ENCODE measurements at places on chromosomes 5 and 9.

- no peak for DNase-seq
Observed at GRCh38 chr9:99832558-99832864, 10.8 kb downstream of the NR4A3 start.

GRCh38 chr5:55438998-55439397, 95.8 kb downstream of the PLPP1 start:
- no peak for DNase-seq

GRCh38 chr9:103203172-103203571, 208.0 kb downstream of the CYLC2 start:
- DNase-seq = no peak

GRCh38 chr5:140011297-140011802, 31.7 kb downstream of the NRG2 start:
- DNase-seq = no peak

GRCh38 chr5:10964806-10965205, 203.8 kb upstream of the DAP start:
- no peak for DNase-seq

- DNase-seq = no peak
Observed at GRCh38 chr5:77751328-77752023, 24.7 kb downstream of the TBCA start.

GRCh38 chr9:110847671-110848070, 179.1 kb downstream of the MUSK start:
- no peak for DNase-seq

- DNase-seq = no peak
Observed at GRCh38 chr9:113580954-113581311, 117.4 kb downstream of the RGS3 start.

DNA sequence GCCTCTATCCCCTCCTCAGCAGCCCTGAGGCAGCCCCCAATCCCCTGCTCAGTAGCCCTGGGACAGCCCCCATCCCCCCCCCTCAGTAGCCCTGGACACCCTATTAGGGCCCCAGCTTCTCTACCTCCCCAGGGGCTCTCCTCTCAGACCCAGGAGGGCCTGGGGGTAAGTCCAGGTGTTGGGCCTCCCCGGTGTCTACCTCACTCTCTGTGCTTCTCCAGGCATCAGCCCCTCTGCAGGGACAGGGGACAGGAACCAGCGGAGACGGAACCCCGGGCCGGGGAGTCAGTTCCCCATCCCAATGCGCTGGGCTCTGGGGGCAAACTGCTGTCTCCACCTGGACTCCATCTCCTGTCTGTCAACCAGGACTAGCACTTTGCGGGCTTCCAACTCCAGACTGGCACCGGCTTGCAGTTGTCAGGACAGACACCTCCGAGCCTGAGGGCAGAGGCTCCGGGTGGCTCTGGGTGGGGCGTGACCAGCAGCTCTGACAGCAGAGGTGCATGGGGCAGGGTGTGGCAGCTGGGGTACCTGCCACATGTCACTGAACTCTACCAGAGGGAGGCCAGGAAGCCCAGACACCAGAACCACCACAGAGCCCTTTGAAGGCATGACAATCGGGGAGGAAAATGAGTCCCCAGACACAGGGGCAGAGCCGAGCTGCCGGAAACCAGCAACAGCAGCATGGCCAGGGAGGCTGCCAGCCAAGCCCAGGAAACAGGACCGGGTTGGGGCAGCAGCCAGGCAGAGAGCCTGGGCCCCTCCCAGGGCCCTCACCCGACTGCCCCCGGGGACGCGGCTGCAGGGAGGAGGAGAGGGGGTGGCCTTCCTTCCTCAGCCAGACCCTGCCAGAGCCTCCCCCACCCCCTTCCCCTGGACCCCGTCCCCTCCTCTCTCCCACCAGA, 17.7 kb upstream of the UBAC1 start:
- DNase-seq = no peak

DNA sequence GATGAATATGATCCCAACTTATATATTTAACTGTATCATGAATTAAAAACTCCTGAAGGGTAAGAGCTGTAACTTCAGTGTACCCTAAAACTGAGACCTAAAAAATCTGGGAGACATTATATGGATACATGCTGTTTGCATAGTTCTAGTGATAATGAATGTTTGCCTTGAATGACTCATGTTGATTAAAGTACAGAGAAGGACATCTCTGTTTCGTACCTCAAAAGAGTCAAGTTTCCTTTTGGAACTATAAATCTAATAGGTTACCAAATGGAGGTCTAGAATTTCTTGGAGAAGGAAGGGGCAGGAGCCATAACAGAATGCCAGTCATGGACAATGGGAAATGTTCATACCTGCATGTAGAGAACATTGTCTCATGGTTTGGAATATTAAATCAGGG, 168.1 kb downstream of the SNCAIP start:
- DNase-seq = no peak

GRCh38 chr9:105971986-105972385, 277.6 kb downstream of the TMEM38B start:
- DNase-seq = no peak

DNA sequence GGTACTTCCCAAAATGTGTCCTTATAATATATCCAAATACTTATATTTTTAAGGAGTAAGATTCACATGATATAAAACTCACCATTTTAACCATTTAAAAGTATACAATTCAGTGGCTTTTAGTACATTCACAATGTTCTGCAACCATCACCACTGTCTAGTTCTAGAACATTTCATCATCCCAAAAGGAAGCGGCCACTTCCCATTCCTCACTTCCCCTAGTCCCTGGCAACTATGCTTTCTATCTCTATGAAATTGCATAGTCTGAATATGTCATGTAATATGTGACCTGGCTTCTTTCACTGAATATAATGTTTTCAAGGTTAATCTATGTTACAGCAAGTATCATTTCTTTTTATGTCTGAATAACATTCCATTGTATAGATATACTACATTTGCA, 615.1 kb upstream of the SGCD start:
- no peak for DNase-seq

DNA sequence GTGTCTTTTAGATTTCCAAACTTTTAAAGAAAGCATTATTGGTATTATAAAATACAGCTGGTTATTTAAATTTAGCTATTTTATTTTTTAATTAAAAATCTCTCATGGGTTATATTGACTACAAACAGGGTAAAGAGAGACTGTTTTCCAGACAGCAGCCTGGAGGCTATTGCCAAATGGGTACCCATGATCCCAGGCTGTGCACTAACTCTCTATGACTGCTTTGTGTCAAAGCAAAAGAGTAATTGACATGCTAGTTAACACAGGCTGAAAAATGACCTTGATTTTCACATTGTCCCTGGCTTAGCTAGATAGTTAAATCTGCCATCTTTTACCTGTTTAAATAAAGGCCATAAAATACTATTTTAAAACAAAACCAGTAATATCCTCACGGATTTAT, 589.7 kb downstream of the ANXA1 start:
- DNase-seq = no peak

GRCh38 chr5:145936401-145937131, at the start of gene SH3RF2:
TSS of gene SH3RF2 (plus strand) at chr5:145936578. CDS start at chr5:145937929, 1,351 bp downstream.
- DNase-seq = no peak

DNA sequence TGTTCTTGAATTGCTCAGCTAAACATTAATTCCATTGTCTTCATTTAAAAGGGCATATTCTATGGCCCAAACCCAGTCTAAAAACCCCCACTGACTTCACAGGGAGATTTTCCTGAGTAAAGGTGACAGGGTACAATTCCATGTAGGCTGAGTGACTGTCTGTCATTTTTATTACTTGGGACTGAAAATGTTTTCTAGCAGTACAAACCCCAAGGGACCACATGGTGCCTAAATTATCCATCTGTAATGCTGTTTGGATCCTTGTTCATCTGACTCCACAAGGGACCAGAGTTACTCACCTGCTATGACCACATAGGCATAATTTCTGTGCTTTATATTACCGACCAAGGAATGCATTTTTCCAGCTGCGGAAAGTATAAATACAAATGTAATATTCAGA, 349.1 kb downstream of the ZNF608 start:
- DNase-seq = no peak

GRCh38 chr5:73388740-73389139, 59.8 kb downstream of the FOXD1 start:
- DNase-seq = no peak

DNA sequence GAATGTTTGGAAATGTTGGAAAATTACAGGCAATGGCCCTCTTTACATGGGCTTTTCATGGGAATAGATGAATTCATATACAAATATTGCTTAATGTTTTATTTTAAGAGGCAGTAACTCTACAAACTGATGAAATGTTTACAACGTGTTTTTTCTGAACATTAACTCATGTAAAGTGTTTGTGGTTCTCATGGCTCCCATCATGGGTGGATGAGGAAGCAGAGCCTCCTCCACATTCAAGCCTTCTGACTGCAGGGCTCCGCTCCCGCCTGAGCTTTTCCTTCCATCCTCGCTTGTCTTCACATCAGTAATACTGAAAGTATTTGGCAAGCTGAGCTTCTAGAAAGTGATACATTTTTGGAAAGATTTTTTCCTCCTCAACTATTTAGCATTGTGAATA, 204.2 kb downstream of the ARHGAP26 start:
- DNase-seq = no peak

- no peak for DNase-seq
Observed at GRCh38 chr9:127201071-127201541, 63.5 kb upstream of the GARNL3 start.

DNA sequence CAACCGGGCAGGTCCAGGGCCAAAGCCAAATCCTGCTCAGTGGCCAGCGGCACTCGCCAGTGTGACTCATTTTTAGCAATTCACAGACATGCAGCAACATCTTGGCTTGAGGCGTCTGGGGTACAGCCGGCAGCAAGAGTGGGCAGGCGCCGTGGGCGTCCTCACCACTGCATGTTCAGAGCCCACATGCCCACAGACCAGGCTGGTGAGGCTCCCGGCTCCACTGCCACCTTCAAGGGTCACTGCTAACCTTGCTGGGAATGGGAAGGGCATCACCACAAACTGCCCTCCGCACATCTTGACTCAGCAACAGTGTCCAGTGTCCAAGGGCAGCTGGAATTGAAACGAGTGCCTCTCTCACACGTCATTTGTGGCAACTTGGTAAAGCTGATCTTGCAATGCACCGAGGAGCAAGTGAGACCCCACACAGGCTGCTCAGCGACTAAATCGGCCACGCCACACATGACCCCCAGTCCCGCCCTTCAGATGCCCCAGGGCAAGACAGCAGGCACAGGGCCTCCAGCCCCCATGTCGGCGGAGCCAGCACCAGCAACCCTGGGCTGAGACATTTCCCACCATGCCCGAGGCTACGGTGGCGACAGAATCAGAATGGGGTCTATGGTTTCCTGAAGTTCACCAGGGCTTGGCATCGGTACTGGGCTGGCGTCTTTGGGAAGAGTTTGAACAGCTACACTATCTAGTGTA, 140.3 kb downstream of the ROR2 start:
- no peak for DNase-seq

DNA sequence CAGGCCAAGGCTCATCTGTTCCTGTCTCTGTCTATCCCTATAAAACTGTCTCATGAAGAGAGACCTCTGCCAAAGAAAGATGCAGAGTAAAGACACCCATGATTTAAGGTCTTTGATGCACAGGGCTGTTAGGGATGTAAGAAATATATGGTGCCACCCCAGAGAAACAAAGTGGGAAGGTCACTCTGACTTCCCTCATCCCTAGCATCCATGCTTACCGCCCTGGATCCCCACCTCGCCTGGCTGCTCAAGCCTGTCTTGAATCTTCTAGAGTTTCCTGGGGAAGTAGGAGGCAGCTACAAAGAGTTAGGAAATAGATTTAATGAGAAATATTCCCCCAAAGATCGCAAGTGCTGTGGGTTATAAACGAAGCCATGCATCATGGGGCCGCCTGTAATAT, 349.2 kb downstream of the SLIT3 start:
- DNase-seq = no peak

DNA sequence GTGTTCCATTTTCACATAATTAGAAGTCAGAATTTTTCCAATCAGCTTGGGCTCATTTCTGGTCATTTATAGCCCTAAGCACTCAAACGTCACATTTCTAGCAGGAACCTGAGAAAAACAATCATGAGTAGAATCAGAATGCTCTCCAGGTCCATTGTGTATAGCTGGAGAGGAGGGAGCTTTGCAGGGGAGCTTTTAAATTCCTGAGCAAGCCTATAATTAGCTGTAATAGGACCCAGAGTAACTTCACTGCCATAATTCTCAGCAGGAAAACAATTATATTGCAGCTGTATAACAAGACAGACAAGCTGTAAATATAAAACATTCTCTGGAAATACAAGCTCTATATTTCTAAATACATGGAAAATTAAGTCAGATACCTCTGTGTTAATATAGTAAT, 637.6 kb upstream of the SGCD start:
- DNase-seq = no peak

GRCh38 chr9:97405551-97405950, 6.3 kb upstream of the TDRD7 start:
- no peak for DNase-seq

- DNase-seq = no peak
Observed at GRCh38 chr5:111172504-111172903, 51.7 kb upstream of the CAMK4 start.

GRCh38 chr5:106401561-106401960, 1269.2 kb downstream of the EFNA5 start:
- DNase-seq = no peak

DNA sequence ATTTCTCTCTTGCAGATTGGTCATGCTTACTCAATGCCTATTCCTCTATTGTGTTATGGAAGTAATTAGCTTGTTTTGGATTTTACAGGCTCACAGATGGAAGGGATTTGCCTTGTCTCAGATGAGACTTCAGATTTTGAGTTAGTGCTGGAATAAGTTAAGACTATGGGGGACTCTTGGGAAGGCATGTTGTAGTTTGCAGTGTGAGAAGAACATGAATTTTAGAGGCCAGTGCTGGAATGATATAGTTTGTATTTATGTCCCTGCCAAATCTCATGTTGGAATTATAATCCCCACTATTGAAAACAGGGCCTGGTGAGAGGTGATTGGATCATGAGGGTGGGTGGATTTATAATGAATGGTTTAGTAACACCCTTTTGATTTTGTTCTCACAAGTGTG, 6.1 kb upstream of the TUSC1 start:
- DNase-seq = no peak

DNA sequence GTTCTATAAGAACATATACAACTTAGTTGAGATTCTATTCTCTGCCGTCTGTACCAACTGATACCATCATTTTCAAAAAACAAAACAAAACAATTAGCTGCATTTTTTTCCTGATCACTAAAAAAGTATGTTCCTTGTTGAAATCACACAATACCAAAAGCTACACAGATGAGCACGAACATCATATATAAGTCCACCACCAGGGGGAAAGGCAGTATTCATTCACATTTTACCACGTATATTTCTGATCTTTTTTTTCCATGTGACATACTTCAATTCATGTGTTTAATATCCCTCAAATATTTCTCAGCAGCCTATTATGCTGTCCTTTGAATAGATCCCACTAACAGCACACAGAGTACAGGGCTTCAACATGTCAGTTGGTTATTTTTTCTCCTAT, 40.6 kb downstream of the IRX2 start:
- no peak for DNase-seq

GRCh38 chr9:73979894-73980264, 517.3 kb upstream of the RORB start:
- DNase-seq = no peak

- DNase-seq = no peak
Observed at GRCh38 chr5:160297004-160297403, 15.4 kb downstream of the CCNJL start.

Measured in ovary (tissue), 10 donors.